Esophagus squamous epithelium (tissue), 5 donors: ENCODE measurements at places on chromosomes 11 and 22. TPM values are rescaled to one million over a fixed set of nuclear protein-coding genes. Genes with fewer than 3 reads are reported as not detected.

Gene EIF4G2
- total RNA-seq, result 548 TPM

Gene PGR
- total RNA-seq, result 0.18 TPM

Gene ZNF214
- total RNA-seq, result 1.7 TPM

Gene KRTAP5-7
- not detected for total RNA-seq

GRCh38 chr11:12094872-12095800 lies 15.3 kb upstream of the MICAL2 start:
- no peaks in the 10 kb centered on the region for H3K36me3 ChIP-seq
- no peaks in the 10 kb centered on the region for H3K27me3 ChIP-seq
- H3K4me1 ChIP-seq, result peaks cover 14% of the 10 kb centered on the region
- H3K4me3 ChIP-seq, result no peak overlapping the region

DNA sequence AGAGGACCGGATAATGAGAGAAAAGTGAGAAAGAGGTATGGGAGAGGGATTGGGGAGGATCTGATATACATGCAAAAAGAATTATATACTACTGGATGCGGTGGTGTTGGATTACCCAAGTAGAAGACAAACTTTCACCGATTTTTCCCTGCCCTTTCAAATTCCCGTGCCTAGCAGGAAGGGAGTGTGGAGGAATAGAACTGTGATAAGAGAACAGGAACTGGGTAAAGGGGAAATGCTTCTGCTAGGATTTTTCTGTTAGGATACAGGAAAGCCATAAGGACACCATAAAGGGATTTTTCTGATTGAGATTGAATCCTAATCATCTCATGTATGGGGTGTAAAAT lies 480 bp upstream of the MTMR2 start:
- H3K4me1 ChIP-seq, result peaks cover 4% of the 10 kb centered on the region
- H3K27ac ChIP-seq, result peak overlapping the region; percentile 96
- H3K27me3 ChIP-seq, result no peaks in the 10 kb centered on the region
- peak overlapping the region; percentile 94 for H3K4me3 ChIP-seq
- no peaks in the 10 kb centered on the region for H3K36me3 ChIP-seq
- DNase-seq, result no peak

GRCh38 chr11:77589181-77589520 lies 602 bp upstream of the AQP11 start:
- H3K4me3 ChIP-seq, result peak overlapping the region; percentile 54
- no peaks in the 10 kb centered on the region for H3K27me3 ChIP-seq
- H3K36me3 ChIP-seq, result no peaks in the 10 kb centered on the region

- no peaks in the 10 kb centered on the region for H3K36me3 ChIP-seq
- H3K27me3 ChIP-seq, result peaks cover 84% of the 10 kb centered on the region
- peaks cover 8% of the 10 kb centered on the region for H3K4me1 ChIP-seq
- DNase-seq, result no peak
- no peak overlapping the region for H3K27ac ChIP-seq
Observed at GRCh38 chr11:1039481-1040427, 3.2 kb upstream of the MUC6 start.

GRCh38 chr11:59463190-59463641 lies 6.5 kb downstream of the OR4D6 start:
- no peaks in the 10 kb centered on the region for H3K36me3 ChIP-seq
- no peaks in the 10 kb centered on the region for H3K4me1 ChIP-seq
- no peak overlapping the region for H3K4me3 ChIP-seq
- no peaks in the 10 kb centered on the region for H3K27me3 ChIP-seq
- H3K27ac ChIP-seq, result no peak overlapping the region
- DNase-seq, result no peak

DNA sequence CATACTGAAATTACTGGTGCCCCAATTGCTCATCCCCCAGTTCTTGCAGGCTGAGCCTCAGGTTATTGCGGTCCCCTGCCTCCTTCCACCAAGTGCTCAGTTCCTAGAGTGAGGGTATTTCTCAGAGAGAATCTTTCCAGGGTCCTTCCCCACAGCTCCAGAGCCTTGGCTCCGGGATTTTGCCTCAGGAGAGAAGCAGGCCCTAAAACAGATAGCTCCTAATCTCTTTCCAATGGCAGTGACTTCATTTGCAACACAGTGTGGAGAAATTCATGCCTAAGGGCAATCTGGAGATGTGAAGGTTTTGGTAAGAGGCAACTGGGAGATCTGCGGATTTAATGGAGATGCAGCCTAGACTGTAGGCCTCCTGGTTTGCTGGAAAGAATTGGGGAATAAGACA lies 2.9 kb downstream of the NF2 start:
- no peak overlapping the region for H3K4me3 ChIP-seq
- H3K27ac ChIP-seq, result no peak overlapping the region
- no peaks in the 10 kb centered on the region for H3K36me3 ChIP-seq
- peaks cover 48% of the 10 kb centered on the region for H3K4me1 ChIP-seq
- no peak for DNase-seq

GRCh38 chr11:1831338-1832210 lies 3.2 kb upstream of the SYT8 start:
- H3K27me3 ChIP-seq, result no peaks in the 10 kb centered on the region
- DNase-seq, result no peak
- H3K36me3 ChIP-seq, result no peaks in the 10 kb centered on the region
- H3K27ac ChIP-seq, result peak overlapping the region; percentile 94

DNA sequence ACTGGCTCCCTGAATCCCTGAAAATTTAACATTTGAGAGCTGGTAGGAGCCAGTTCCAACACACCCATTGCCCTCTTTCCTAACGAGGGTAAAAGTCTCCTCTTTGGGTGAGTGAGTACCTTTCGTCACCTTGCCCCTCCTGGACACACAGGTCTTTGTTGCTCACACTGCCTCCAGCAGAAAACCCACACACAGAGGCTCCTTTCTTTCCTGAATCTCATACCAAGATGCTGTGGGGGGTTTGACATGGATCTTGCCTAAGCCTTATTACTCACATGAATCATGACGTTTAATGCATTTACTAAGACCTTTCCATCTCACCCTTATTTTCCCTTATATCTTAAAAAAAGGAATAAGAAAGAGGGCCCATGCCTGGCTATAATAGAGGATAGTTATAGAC lies 53.0 kb downstream of the PARVA start:
- peaks cover 27% of the 10 kb centered on the region for H3K4me1 ChIP-seq
- no peaks in the 10 kb centered on the region for H3K36me3 ChIP-seq
- no peaks in the 10 kb centered on the region for H3K27me3 ChIP-seq
- peak overlapping the region; percentile 68 for H3K27ac ChIP-seq

- H3K4me3 ChIP-seq, result no peak overlapping the region
- H3K4me1 ChIP-seq, result no peaks in the 10 kb centered on the region
- no peak for DNase-seq
- no peak overlapping the region for H3K27ac ChIP-seq
Observed at GRCh38 chr11:23134627-23135026, 274.4 kb upstream of the CCDC179 start.

DNA sequence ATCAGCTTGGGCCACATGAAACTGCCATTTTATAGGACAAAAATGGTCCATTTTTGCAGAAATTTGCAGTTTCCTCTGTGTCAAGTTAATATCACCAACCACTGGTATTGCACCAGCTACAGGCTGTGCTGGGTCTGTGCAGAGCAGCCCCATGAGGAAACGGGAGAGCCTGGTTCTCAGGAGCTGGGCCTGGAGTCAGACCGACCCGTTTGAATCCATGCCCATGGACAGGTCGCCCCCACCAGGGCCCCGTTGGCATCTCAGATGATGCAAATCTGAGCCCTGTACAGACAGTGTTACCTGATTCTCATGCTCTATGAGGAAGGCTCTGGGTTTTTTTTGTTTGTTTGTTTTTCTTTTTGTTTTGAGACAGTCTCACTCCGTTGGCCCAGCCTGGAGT lies 9.8 kb upstream of the SEC14L6 start:
- H3K36me3 ChIP-seq, result no peaks in the 10 kb centered on the region
- no peak overlapping the region for H3K4me3 ChIP-seq
- no peaks in the 10 kb centered on the region for H3K4me1 ChIP-seq
- no peak overlapping the region for H3K27ac ChIP-seq

- H3K27me3 ChIP-seq, result no peaks in the 10 kb centered on the region
- no peaks in the 10 kb centered on the region for H3K36me3 ChIP-seq
- H3K4me1 ChIP-seq, result no peaks in the 10 kb centered on the region
- DNase-seq, result no peak
- no peak overlapping the region for H3K27ac ChIP-seq
Observed at GRCh38 chr11:19846654-19847305, 134.1 kb downstream of the NAV2 start.

DNA sequence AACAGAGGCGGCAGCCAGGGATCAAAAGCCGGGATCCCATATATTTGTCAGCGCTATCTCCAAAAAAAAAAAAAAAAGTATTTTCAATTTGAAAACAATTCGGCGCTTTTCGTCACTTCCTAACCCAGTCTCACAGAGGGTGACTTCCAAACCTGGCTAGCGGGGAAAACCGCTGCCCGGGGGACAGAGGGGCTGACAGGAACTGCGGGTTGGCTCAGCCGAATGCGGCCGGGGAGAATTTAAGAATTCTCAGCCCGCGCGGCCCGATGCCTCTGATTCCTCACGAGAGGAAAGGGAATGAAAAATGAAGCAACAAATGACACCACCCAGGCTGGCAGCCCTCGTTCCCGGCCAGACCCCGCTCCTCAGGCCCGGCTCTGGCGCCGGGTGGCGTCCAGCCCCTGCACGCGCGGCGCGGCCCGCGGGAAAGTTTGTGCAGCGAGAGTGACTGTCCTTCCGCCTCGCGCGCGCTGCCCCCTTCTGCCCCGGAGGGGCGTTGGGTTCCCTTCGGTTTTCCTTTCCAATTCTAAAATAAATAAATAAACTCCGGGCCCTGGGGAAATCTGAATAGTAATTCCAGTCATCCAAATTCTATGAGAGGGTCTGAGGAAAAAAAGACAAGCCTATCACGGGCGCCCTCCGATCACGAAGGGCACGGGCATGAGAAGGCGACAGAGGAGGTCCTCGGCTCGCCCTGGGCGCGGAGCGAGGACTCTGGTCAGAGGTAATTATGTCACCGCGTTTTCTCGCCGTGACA lies 4.8 kb upstream of the PAX6 start:
- H3K36me3 ChIP-seq, result no peaks in the 10 kb centered on the region
- peak overlapping the region; percentile 20 for H3K4me3 ChIP-seq
- DNase-seq, result no peak
- peaks cover 95% of the 10 kb centered on the region for H3K27me3 ChIP-seq
- H3K27ac ChIP-seq, result no peak overlapping the region
- H3K4me1 ChIP-seq, result peaks cover 68% of the 10 kb centered on the region

DNA sequence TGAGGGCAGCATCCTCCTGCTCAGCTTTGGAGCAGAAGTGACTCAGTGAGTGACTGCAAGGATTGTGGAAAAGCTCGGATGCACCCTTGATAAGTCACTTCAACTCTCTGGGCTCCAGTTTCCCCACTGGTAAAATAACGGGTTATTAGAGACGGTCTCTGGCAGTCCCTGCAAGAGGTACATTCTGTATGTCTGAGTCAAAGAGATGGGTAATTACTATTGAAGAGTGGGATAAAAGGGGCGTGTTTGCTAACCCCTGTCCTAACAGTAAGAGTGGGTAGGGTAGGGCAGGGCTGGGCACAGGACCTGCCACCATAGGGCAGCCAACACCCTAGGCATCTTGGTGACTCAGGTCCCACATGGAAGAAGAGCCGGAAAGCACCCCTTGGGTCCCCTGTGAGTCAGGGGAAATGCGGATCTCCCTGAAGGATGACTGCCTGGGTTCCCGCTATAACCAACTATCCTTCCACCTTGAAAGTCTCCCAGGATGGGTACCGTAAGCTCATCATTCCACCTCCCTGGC lies 7.3 kb upstream of the AHNAK start:
- peaks cover 4% of the 10 kb centered on the region for H3K36me3 ChIP-seq
- no peaks in the 10 kb centered on the region for H3K27me3 ChIP-seq
